Activated CD4-positive, alpha-beta T cell treated with anti-CD3 and anti-CD28 coated beads for 36 hours (primary cell): ENCODE measurements at places on chromosomes 6 and 20.

DNA sequence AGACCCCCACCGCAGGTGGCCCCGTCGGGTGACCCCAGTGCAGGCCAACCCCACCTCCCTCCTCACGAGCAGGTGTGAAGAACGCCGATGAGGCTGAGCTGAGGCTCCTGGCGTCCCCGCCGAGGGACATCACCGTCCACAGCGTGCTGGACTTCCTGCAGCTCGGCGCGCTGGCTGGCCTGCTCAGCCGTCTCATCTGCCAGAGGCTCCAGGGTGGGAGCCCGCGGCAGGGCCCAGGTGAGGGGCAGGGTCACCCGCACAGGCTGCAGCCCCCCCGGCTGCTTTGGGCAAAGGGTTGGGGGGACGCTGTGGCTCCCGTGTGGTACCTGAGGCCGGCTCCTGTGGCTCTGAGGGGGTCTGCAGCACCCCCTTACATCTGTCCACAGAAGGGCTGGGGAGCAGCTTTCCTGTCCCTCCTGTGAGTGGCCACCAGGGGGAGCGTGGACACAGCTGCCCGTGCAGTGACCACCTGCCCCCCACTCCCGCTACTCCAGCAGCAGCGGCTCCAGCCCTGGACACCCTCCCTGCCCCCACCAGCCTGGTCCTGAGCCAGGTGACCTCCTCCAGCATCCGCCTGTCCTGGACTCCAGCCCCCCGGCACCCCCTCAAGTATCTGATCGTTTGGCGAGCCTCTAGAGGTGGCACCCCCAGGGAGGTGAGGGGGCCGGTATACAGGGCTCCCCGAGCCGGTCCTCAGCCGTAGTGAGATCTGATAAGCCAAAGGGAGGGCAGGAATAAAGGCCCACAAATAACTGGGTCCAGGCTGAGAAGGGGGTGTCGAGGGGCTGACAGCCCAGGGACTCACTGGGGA is 16.5 kb downstream of the COL20A1 start:
- peak; percentile 61 for DNase-seq

DNA sequence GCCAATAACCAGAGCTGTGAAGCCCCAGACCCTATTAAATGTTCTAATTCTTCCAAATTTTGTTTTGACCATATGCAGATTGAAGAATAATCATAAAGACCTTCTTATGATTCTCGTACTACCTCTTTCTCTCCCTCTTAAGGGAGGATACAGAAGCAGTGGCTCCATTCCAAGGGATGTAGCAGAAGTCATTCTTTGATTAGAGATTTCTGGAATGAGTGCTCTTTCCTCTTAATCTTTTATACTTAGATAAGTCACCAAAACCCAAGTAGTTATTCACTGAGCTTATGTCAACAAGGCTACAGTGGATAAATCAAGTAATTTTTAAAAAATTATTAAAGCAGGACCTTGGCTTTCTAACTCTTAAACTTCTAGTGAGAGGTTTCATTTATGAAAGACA is 266.0 kb upstream of the STXBP5 start:
- DNase-seq, result no peak

DNA sequence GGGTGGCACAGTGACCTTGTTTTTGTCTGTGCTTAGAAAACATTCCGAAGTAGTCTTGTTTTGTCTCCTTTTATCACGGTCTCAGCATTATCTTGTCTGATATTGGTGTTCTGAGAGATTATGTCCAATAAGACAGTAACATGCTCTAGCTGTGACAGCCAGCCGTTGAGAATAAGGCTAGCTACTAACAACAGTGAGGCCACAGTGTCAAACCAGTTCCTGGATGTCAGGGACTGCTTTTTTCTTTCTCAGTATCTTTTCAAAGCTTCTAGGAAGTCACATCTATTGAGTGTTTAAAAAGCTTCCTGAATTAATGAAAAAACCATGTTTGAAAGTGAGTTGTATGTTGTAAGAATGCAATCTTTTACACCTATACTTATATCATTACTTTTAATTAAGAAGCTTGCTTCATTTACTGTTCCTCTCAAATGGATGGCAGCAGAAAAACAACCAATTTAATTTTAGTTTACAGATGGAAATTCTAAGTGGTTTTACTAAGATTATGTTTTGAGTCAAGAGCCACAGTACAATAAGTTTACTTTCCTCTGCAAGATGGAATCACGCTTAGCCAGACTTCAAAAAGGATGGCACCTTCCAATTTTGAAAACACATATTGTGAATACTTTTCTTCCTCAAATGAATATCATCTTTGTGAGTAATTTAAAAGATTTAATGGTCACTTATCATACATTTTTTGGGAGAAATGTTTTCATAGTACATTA is 53.1 kb downstream of the MAP3K7 start:
- no peak for DNase-seq

- DNase-seq, result peak; percentile 75
These were observed 806 bp downstream of the MICAL1 start for GRCh38 chr6:109454496-109455436.

GRCh38 chr6:169971081-169971861 is 219.8 kb downstream of the ERMARD start:
- no peak for DNase-seq

- no peak for DNase-seq
These were observed 212.1 kb upstream of the PHACTR1 start for GRCh38 chr6:12504325-12504966.

GRCh38 chr6:22059126-22059525 is 237.7 kb downstream of the PRL start:
- no peak for DNase-seq

DNA sequence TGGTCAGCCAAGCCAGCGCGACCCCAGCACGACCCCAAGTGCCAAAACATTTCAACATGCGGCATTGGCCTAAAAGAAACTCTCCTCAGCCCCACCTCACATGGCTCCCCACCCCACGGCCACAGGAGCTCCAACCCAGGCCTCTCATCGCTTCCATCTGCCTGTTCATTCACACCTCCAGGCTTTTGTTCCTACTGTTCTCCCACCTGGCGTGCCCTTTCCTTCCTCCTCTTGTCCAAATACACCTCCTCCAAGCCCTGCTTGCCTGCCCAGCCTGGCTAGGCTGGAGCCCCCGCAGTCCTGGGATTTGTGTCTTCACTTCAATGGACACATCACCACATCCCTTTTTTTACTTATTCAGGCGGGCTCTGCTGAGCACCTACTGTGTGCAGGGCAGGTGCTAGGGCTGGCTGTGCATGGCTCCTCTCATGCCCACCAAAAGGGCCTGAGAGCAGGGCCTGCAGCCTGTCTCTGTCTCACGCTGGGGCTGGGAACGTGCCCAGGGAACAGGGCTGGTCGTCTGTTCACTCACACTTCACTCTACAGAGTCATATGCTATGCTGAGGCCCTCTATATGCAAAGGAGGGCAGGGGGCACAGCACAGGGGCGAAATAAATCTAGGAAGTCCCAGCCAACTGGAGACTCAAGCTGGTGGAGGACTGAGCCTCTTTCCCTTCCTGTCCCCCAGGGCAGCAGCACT is 61.1 kb downstream of the GRM4 start:
- DNase-seq, result no peak
